ENCODE measurements at places on chromosomes 2 and 18.

GRCh38 chr18:55433648-55434047 lies 154.3 kb downstream of the TCF4 start:
- DNase-seq, result no peak

DNA sequence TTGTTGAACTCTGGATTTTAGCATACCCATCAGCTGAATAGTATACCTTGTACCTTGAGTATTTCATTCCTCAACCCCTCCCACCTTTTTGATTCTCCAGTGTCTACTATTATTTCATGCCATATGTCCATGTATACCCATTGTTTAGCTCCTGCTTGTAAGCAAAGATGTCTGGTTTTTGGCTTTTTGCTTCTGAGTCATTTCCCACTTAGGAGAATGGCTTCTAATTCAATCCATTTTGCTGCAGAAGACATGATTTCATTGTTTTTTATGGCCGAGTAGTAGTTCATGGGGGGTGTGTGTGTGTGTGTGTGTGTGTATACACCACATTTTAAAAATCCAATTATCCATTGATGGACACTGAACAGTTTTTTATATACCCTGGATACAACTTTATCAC lies 24.3 kb upstream of the MOCOS start:
- DNase-seq, result no peak

GRCh38 chr2:227608561-227609338 lies 5.9 kb downstream of the SCYGR3 start:
- DNase-seq, result no peak

GRCh38 chr2:189880832-189881492 lies 96.7 kb downstream of the PMS1 start:
- DNase-seq, result peak; percentile 23

DNA sequence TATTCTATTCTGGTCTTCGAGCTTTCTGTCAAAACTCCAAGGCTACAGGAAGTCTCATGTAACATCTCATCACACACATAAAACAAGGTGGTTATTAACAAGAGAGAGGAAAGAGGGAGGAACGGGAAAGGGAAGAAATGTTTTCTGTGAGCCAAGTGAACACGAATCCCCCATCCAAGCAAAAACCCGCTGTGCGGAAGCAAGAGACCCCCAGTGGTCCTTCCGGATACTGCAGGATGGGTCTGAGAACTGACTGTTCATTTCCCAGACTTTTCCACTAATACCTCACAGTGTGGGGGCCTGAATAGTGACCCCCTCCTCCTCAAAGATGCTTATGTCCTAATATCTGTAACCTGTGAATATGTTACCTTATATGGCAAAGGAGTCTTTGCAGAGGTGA lies 19.0 kb upstream of the DIPK1C start:
- DNase-seq, result peak; percentile 15

- DNase-seq, result no peak
Measured at GRCh38 chr2:3628241-3628679, 29.7 kb upstream of the ALLC start.

DNA sequence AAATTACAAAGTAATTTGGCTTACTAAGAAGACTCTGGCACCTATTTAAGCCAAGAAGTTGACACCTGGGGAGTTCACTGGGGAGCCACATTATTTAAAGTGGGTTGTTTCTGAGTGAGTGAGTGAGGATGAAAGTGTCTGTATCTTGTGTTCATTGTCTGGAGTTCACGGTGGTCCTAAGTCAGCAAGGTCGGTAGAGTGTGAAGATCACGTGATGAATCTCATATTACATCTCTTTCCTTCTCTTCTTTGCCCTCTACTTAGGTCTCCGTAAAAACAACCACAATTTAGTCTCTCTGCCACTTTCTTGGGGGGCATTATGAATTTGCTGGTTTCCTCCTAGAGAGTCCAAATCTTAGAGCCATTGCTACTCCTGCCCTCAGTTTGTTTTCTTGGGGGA lies 67.8 kb downstream of the DIS3L2 start:
- DNase-seq, result no peak

GRCh38 chr2:112095681-112096080 lies 40.6 kb downstream of the TMEM87B start:
- DNase-seq, result peak; percentile 38

DNA sequence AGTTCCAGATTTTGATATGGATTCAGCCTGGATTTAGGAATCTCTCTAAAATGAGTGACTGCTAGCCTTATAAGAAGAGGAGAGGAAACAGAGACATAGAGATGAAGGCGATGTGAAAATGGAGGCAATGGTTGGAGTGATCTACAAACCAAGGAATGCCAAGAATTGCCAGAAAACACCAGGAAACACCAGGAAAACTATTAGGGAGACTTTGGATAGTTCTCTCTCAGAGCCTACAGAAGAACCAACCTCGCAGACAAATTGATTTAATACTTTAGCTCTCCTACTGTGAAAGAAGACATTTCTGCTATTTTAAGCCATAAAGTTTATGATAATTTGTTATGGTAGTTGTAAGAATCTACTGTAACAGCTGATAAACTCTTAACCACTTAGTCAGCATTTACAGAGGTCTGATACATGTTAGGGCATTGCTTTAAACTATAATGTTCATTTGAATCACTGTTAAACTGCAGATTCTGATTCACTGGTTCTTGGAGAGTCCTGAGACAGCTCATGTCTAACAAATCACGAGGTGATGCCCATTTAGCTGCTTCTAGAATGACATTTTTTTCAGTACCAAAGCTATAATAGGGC lies 1702.6 kb upstream of the LRRTM1 start:
- no peak for DNase-seq

DNA sequence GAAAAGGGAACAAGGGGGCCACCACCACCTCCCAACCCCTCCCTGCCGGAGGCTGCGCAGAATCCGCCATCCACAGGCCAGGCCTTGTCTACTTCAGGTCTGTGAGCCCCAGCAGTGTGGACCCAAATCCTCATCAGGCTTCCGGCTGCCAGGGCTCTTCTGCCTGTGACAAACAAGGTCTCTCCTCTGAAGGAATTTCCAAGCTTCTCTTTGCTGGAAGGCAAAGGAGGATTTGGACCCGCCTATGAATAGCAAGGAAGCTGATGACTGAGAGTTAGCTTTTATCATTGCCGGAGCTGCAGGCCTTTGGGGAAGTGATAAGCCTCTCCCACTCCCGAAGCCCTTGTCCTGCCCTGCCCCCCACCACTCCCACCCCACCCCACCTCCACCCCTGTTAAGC lies 93.7 kb upstream of the SH3BP4 start:
- DNase-seq, result no peak

DNA sequence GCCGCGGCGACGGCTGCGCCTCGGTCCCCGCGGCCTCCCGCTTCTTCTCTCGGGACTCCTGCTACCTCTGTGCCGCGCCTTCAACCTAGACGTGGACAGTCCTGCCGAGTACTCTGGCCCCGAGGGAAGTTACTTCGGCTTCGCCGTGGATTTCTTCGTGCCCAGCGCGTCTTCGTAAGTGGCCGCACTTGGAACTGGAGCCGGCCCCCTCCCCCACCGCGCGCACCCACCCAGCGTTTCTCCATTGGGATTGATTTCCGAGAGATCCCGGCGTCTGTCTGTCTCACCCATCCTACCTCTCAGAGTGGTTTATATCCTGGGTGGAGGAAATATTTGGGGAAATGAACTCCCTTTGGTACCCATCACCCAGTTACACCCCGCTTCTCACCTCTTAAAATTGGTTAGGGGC lies 498 bp downstream of the ITGAV start:
- peak; percentile 55 for DNase-seq

GRCh38 chr2:241088791-241089732 lies 13.0 kb downstream of the MTERF4 start:
- no peak for DNase-seq

- DNase-seq, result no peak
Measured at GRCh38 chr2:241072151-241072550, 29.9 kb downstream of the MTERF4 start.

DNA sequence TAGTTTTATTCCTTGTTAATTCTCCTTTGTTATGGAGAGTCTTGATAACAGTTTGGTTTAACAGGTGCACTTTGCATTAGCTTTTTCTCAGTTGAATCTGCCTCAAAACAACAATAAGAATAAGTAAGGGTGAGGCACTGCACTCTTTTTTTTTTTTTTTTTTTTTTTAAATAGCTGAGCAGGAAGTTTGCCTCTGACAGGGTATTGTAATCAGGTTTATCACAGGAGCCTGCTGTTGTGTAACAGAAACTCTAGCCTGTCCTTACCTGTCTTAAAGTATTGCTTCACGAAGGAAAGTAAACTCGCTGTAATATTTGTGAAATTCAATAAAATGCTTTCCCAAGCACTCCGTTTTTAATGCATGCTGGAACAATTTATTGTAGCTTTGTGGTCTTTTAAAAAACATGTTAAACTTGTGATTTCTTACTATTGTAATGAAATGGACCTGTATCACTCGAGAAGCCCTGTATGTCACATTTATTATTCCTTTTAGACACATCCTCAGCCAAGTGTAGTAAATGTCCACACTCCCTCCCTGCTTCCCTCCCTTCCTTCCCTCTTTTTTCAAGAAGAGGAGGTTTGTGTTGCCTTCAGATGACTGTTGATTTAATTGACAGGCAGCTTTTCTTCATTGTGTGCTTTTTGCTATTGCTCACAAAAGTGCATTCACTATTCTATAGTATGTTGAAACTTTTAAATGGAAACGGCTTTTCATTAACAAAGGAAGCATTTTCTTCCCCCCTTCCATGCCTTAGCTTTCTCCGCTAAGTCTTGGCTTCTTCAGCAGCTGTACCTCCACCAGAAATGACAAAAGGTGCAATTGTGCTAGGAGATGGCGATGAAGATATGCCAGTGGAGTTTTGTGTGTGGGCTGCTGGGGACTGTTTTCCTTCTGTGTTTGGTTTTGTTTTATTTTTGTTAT lies 52.7 kb downstream of the TAF1B start:
- no peak for DNase-seq

- no peak for DNase-seq
Measured at GRCh38 chr2:26691881-26692278, 642 bp upstream of the KCNK3 start.

DNA sequence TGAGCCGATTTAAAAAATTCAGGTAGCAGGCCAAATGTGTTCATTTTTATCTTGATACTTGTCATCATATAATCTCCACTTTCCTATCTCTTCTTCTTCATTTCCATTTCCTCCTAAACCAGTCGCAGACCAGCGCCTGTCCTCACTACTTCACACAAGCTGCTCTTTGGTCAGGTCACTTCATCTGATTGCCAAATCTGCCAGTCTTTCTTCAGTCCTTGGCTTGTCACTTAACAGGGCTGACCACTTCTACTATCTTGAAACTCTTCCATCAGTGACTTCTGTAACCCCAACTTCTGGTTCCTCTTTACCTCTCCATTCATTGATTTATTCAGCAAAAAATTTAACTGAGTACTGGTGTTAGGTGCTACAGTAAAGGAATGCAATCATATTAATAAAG lies 18.0 kb upstream of the SPRED2 start:
- DNase-seq, result no peak

DNA sequence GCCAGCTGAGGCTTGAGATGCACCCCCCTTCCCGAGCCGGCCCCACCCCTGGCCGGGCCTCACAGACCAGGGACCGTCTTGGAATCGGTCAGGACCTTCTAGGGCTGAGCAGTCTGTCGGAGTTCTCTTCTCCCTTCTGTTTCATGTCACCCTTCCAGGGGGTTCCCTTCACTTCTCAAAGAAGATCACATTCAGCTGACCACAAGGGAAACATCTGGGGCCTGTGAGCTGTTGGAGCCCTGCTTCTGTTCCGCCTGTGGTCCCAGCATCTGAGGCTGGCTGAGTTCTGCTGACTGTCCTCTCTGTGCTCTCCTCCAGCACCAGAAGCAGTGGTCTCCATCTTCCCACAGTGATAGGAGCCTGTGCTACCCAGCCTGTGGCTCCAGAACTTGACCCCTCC lies 106.5 kb downstream of the SEPTIN10 start:
- peak; percentile 38 for DNase-seq

GRCh38 chr2:232633413-232634205 lies at the start of gene EFHD1:
TSS of gene EFHD1 (plus strand) at chr2:232633604. CDS start at chr2:232633705, 101 bp downstream.
- DNase-seq, result peak; percentile 78

GRCh38 chr2:47339745-47340541 lies 63.0 kb upstream of the MSH2 start:
- peak; percentile 23 for DNase-seq

- no peak for DNase-seq
Measured at GRCh38 chr18:37742436-37742835, 176.8 kb upstream of the CELF4 start.

DNA sequence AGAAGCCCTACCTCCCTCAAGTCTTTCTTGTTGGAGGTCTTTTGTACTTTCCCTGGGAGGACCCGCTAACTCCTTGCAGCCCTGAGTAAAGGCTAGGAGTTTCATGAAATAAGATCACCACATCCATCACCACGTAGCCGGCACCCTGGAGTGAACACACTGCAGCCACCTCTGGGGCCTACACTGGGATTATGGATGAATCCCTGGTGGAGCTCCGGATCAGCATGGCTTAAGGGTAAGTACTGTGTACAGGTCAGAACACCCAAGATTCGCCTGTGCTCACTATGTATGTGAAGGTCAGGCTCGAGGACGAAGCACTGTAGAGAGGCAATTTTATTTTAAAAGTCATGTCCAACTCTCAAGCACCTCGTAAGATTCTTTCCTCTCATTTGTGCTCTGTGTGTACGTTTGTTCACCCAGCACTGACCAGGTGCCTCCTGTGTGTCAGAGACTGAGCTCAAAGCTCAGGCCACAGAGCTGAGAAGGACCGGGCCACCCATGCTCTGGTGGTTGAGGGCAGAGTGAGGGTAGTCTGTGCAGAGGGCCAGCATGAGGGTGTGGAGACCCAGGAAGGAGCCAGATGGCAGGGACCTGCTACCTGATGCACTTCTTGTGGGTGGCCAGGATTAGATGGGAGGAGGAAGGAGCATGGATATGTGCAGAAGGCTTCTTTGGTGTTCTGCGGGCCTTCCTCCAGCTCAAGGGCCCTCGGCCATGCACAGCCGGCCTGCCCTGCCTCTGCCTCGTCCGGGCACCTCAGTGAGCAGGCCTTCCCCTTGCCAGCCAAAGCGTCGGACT lies 66.7 kb upstream of the TFCP2L1 start:
- no peak for DNase-seq

DNA sequence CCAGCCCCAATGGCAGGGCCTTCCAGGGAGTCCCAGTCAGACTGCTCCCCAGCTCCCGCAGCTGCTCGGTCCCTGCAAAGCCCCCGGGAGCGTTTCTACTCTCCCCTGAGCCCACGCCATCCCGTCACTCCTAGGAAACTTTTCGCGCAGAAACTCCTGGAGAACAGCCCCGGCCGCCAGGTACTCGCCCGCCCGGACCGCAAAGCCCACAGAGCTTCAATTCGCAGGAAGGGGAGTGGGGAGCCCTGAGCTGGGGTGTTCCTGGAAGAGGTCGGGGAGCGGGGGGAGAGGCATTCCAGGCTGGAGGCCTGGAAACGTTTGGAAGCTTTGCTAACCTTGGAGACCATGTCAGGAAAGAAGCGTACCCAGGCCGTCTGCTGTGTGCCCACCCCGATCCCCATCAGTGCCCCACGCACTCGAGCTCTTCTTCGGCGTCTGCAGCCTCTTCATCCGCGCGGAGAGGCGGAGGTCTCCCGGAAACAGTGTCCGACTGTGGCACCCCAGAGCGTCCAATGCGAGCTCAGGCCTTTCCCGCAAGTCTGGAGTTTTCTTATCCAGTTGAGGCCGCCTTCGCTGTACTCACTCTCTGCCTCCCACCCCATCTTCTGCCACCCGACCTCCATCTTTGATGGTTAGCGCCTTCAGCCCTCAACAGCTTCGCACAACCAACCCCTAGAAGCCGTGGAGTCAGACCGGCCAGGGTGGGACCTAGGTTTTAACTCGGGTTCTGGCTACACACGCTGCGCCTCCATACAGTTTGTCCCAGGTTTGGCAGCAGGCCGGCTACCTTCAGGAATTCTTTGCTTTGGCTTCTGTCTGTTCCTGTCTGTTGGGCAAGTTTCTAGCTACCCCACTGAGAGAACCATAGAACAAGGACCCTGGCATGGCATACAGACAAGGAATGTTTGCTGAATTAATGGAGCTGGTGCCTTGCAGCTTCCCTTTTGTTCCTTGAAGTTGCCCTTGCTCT lies 3.7 kb downstream of the PCGF1 start:
- no peak for DNase-seq

GRCh38 chr2:235264121-235264493 lies 229.7 kb upstream of the AGAP1 start:
- no peak for DNase-seq
